ENCODE measurements at places on chromosomes 6 and 20. TPM values are rescaled to one million over a fixed set of nuclear protein-coding genes. Genes with fewer than 3 reads are reported as not detected.

DNA sequence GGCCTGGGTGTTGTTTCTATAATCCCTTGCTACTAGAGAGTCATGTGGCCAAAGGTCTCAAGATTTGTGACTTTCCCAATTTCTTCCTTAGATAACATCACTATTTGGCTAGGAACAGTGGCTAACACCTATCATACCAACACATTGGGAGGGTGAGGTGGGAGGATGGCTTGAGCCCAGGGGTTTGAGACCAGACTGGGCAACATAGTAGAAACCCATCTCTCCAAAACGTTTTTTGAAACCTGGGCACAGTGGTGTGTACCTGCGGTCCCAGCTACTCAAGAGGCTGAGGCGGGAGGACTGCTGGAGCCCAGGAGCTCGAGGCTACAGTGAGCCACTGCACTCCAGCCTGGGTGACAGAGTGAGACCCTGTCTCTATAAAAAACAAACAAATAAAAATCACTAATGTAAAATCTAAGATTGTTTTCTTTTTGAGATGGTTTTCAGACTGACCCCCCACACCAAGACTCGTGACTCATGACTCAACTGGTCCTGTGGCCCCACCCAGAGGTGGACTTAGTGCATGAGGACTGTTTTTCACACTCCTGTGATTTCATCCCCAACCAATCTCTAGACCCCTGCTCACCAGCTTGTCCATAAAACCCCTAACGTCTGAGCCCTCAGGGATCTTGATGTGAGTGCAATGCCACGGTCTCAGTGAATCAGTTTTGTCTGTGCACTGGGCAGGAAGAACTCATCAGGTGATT, 48.3 kb upstream of the KIF16B start:
- no peaks in the 10 kb centered on the region for H3K36me3 ChIP-seq
- no peak overlapping the region for H3K27ac ChIP-seq
- H3K27me3 ChIP-seq = no peaks in the 10 kb centered on the region
- no peak overlapping the region for H3K4me3 ChIP-seq
- H3K4me1 ChIP-seq = no peaks in the 10 kb centered on the region
- DNase-seq = no peak

Gene NOX3
- not detected for total RNA-seq

- H3K36me3 ChIP-seq = no peaks in the 10 kb centered on the region
- H3K4me1 ChIP-seq = no peaks in the 10 kb centered on the region
- peak within 1 kb of the TSS; percentile 19 for H3K4me3 ChIP-seq
- H3K27ac ChIP-seq = no peak within 1 kb of the TSS
- DNase-seq = peak; percentile 83
These were observed at the start of gene SCGN for GRCh38 chr6:25652007-25652515. SCGN (plus strand) TSS chr6:25652215; CDS start chr6:25652404, 189 bp downstream.

- H3K36me3 ChIP-seq = no peaks in the 10 kb centered on the region
- no peak for DNase-seq
- no peaks in the 10 kb centered on the region for H3K4me1 ChIP-seq
- no peak overlapping the region for H3K27ac ChIP-seq
These were observed 26.9 kb downstream of the RGS17 start for GRCh38 chr6:153104220-153104619.

DNA sequence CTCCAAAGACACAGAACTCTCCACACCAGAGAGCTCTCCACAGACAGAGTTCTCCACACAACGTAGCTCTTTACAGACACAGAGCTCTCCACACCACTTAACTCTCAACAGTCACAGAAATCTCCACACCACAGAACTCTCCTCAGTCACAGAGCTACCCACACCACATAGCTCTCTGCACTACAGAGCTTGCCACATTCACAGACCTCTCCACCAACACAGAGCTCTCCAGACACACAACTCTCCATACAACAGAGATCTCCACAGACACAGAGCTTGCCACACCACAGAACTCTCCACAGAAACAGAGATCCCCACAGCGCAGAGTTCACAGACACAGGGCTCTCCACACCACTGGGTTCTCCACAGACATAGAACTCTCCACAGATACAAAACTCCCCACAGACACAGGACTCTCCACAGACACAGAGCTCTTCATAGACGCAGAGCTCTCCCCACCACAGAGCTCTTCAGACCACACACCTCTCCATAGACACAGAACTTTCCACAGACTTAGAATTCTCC, 52.5 kb downstream of the ERMARD start:
- H3K4me1 ChIP-seq = peaks cover 10% of the 10 kb centered on the region
- no peak overlapping the region for H3K27ac ChIP-seq

DNA sequence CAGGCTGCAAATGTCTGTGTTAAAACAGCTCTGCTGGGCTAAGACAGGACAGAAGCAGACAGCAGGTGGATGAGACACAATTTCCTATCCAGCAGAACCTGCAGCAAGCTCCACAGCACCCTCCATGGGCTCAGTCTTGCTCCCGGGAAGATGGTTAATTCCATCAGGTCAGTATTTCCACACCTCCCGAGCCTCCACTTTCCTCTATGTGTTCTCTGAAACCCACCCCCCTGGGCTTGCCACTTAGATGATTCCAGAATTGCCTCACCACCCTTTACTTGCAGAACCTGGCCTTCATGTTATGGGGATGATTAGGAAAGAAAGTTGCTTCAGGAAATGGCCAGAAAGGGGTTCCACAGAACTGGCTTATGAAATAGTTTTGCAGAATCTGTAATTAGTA, 43.8 kb downstream of the ERMARD start:
- no peak for DNase-seq
- peaks cover 19% of the 10 kb centered on the region for H3K4me1 ChIP-seq
- H3K36me3 ChIP-seq = no peaks in the 10 kb centered on the region
- no peak overlapping the region for H3K4me3 ChIP-seq
- no peaks in the 10 kb centered on the region for H3K27me3 ChIP-seq

- DNase-seq = no peak
- no peaks in the 10 kb centered on the region for H3K27me3 ChIP-seq
- H3K4me1 ChIP-seq = peaks cover 91% of the 10 kb centered on the region
These were observed 36.3 kb downstream of the COX4I2 start for GRCh38 chr20:31673943-31674463.

DNA sequence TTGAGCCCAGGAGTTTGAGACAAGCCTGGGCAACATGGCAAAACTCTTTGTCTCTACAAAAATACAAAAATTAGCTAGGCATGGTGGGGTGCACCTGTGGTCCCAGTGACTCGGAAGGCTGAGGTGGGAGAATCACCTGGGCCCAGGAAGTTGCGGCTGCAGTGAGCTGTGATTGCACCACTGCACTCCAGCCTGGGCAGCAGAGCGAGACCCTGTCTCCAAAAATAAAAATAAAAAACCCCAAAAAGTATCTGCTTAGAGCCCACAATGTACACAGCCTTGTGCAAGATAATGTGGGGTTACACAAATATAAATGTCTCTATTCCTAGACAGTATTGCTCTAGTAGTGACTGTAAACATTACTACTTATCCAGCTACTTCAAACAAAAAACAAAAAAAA, 5.9 kb downstream of the ESF1 start:
- peaks cover 42% of the 10 kb centered on the region for H3K36me3 ChIP-seq
- H3K4me3 ChIP-seq = no peak overlapping the region
- no peaks in the 10 kb centered on the region for H3K27me3 ChIP-seq
- DNase-seq = no peak
- H3K4me1 ChIP-seq = peaks cover 7% of the 10 kb centered on the region

- H3K27ac ChIP-seq = no peak overlapping the region
- DNase-seq = no peak
- no peaks in the 10 kb centered on the region for H3K27me3 ChIP-seq
- H3K36me3 ChIP-seq = no peaks in the 10 kb centered on the region
These were observed 215.1 kb downstream of the PACRG start for GRCh38 chr6:162942866-162943265.

Gene KHDC1L
- total RNA-seq = not detected

DNA sequence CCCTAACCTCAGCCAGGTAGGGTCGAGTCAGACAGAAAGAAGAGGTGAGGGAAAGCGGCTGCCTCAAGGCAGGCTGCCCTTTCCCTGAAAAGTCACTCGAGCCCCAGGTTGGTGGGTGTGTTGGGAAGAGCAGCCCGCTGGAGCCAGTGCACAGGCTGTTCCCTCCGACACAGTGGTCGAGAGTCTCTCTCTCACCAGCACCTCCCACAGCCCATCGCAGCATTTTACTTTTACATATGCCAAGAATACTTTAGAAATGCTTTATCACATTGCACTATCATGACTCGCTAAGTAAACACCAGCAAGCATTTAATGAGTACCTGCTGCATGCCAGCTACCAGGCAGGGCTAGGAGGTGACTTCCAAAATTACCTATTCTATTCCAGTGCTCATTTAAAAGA, 1.7 kb downstream of the PRPH2 start:
- H3K27ac ChIP-seq = no peak overlapping the region
- no peaks in the 10 kb centered on the region for H3K27me3 ChIP-seq
- H3K4me3 ChIP-seq = no peak overlapping the region
- no peaks in the 10 kb centered on the region for H3K4me1 ChIP-seq
- no peak for DNase-seq

GRCh38 chr20:25055711-25056495, 2.0 kb downstream of the ACSS1 start:
- H3K4me1 ChIP-seq = peaks cover 83% of the 10 kb centered on the region
- peak overlapping the region; percentile 92 for H3K4me3 ChIP-seq
- DNase-seq = peak; percentile 50
- H3K27me3 ChIP-seq = no peaks in the 10 kb centered on the region
- no peaks in the 10 kb centered on the region for H3K36me3 ChIP-seq

GRCh38 chr6:32178547-32179440, 589 bp downstream of the RNF5 start:
- no peaks in the 10 kb centered on the region for H3K27me3 ChIP-seq
- H3K4me3 ChIP-seq = peak overlapping the region; percentile 93
- peak overlapping the region; percentile 96 for H3K27ac ChIP-seq
- H3K36me3 ChIP-seq = peaks cover 26% of the 10 kb centered on the region

Gene LPA
- total RNA-seq = not detected

GRCh38 chr6:10621847-10622246, 72.6 kb downstream of the C6orf52 start:
- peaks cover 6% of the 10 kb centered on the region for H3K36me3 ChIP-seq
- no peak for DNase-seq
- no peaks in the 10 kb centered on the region for H3K4me1 ChIP-seq
- no peak overlapping the region for H3K27ac ChIP-seq
- no peaks in the 10 kb centered on the region for H3K27me3 ChIP-seq

Gene RAET1E
- 14.4 TPM for total RNA-seq

- H3K4me1 ChIP-seq = peaks cover 66% of the 10 kb centered on the region
- no peak overlapping the region for H3K4me3 ChIP-seq
- no peaks in the 10 kb centered on the region for H3K27me3 ChIP-seq
- peak overlapping the region; percentile 91 for H3K27ac ChIP-seq
- no peaks in the 10 kb centered on the region for H3K36me3 ChIP-seq
- DNase-seq = no peak
These were observed 115.2 kb downstream of the CEBPB start for GRCh38 chr20:50305636-50306477.

Gene TBXT
- total RNA-seq = not detected

- H3K36me3 ChIP-seq = no peaks in the 10 kb centered on the region
- no peak overlapping the region for H3K4me3 ChIP-seq
- H3K4me1 ChIP-seq = peaks cover 41% of the 10 kb centered on the region
- H3K27ac ChIP-seq = peak overlapping the region; percentile 84
- DNase-seq = peak; percentile 56
These were observed 107.3 kb downstream of the SYCP2 start for GRCh38 chr20:59825944-59826759.

Gene ULBP3
- total RNA-seq = not detected

GRCh38 chr20:62826646-62827310, 9.9 kb downstream of the COL9A3 start:
- peaks cover 19% of the 10 kb centered on the region for H3K4me1 ChIP-seq
- H3K4me3 ChIP-seq = no peak overlapping the region
- H3K27me3 ChIP-seq = no peaks in the 10 kb centered on the region
- no peak overlapping the region for H3K27ac ChIP-seq
- H3K36me3 ChIP-seq = no peaks in the 10 kb centered on the region

Gene RBM12
- total RNA-seq = 36.3 TPM

Gene HLA-DMB
- 18.1 TPM for total RNA-seq

DNA sequence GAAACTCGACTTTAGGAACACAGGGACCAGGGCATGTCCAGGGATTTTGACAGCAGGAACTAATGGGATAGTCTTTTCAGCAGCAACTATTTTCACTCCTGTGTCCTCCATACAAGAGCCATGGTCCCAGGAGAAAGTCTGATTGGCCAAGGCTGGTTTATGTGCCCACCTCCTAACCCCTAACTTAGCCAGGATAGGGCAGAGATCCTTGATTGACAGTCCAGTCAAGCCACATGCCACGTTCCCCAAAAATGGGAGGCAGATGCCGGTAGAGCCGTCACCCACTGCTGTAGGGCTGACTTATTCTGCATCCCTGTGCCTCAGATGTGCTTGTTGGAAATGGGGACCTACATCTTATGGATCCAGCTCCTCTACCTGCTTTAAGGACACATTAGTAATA, 22.3 kb downstream of the SLC2A10 start:
- no peaks in the 10 kb centered on the region for H3K4me1 ChIP-seq
- DNase-seq = no peak
- peaks cover 10% of the 10 kb centered on the region for H3K36me3 ChIP-seq
- H3K4me3 ChIP-seq = no peak overlapping the region
- no peak overlapping the region for H3K27ac ChIP-seq

DNA sequence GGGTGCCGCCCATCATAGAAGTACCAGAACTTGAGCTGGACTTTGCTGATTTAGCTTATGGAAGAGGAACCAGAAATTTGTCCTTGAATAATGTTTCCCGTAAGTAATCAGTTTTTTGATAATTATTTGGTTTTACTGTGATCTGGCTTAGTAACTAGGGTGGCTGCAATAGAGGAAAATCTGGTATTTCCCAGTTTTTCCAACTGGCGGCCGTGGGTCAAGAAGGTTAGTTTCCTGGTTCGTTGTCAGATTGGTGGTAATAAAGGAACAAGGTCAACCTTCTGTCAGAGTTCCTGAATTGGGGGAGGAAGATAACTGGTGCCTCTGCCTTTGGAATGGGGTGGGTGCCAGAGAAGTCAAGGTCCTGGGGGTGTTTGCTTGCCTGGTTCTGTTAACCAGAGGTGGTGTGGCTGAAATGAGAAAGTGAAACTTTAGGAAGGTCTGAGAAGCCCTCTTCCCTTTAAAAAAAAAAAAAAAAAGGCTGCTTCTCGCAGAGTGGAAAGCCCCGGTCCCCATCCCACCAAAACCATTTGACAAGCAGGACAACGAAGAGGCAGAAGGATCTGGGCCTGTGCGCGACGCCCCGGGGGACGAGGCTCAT, at the start of gene CALHM6:
Gene CALHM6, plus strand, starts transcription at position 45 of the 601 bp plus-strand sequence. Its CDS starts 555 bp downstream, at position 600.
- H3K36me3 ChIP-seq = no peaks in the 10 kb centered on the region
- no peak for DNase-seq
- H3K4me1 ChIP-seq = peaks cover 11% of the 10 kb centered on the region

Data from suprapubic skin (tissue), 4 donors.